ENCODE measurements at places on chromosomes 1 and 21. TPM values are rescaled to one million over a fixed set of nuclear protein-coding genes. Genes with fewer than 3 reads are reported as not detected.

Gene PLPPR4
- not detected for total RNA-seq

DNA sequence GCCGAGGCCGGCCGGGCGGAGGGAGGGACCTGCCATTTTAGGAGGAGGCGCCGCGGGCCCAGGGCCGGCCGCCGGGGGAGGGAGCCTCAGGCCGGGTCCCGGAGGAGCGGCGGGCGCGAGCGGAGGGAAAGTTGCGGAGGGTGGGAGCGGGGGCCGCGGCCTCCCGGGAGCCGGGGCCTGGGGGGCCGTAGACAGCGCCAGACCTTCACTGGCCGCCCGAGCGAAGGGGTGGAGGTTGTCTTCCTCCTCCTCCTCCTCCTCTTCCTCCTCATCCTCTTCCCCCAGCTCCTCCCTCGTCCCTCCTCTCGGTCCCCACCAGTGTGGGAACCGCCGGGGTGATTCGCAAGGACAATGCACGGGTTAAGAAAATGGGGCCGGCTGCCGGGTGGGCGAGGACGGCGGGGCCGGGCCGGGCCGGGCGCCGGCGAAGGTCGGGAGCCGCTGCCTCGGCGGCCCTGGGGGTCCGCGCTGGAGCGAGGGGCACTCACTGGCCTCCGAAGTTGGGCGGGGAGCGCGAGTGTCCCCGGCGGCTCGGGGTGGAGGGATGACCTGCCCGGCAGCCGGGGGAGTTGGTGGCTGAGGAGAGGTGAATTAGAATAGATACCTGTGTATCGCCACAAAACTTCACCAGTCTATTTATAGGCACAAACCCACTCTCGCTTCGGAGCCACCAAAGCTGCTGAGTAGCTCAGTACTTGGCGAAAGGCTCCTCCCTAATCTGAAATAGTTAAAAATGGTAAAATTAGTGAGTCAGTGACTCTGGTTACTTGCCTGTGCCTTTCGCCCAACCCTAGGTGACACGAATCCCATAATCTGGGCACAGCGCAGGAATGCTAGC, 1.3 kb downstream of the DYRK1A start:
- DNase-seq, result peak; percentile 31
- H3K4me3 ChIP-seq, result peak overlapping the region; percentile 91
- H3K27ac ChIP-seq, result peak overlapping the region; percentile 86
- peaks cover 8% of the 10 kb centered on the region for H3K36me3 ChIP-seq
- H3K27me3 ChIP-seq, result peaks cover 2% of the 10 kb centered on the region
- peaks cover 56% of the 10 kb centered on the region for H3K4me1 ChIP-seq

Gene CD164L2
- total RNA-seq, result not detected

Gene ZNF593OS
- total RNA-seq, result not detected

Gene AVPR1B
- total RNA-seq, result not detected

DNA sequence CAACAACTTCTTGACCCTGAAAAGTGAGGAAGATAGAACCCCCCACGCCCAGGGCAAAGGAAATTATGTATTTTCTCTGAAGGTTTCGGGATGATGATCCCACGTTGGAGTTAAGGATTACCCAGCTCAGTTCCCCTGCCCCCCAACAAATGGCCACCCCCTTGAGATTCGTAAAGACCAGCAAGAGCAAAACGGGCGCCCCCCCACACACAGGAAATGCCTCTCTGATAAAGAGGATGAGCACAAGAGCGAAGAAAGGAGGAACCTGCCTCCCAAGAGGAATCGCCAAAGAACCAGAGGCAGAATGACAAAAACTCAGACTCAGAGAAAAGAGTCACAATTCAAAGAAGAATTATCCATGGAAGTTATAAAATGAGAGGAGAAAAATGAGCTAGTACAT, 576.9 kb downstream of the MATN1 start:
- no peak overlapping the region for H3K4me3 ChIP-seq
- H3K27ac ChIP-seq, result no peak overlapping the region
- peaks cover 7% of the 10 kb centered on the region for H3K27me3 ChIP-seq
- H3K4me1 ChIP-seq, result no peaks in the 10 kb centered on the region

Gene IFFO2
- 31.8 TPM for total RNA-seq

- H3K36me3 ChIP-seq, result peaks cover 21% of the 10 kb centered on the region
- no peak for DNase-seq
- H3K4me3 ChIP-seq, result peak overlapping the region; percentile 4
- H3K4me1 ChIP-seq, result peaks cover 90% of the 10 kb centered on the region
- H3K27me3 ChIP-seq, result no peaks in the 10 kb centered on the region
Observed at GRCh38 chr1:235019961-235020360, 108.7 kb downstream of the TOMM20 start.

- H3K36me3 ChIP-seq, result peaks cover 11% of the 10 kb centered on the region
- peaks cover 68% of the 10 kb centered on the region for H3K4me1 ChIP-seq
- peak overlapping the region; percentile 83 for H3K27ac ChIP-seq
- peak overlapping the region; percentile 76 for H3K4me3 ChIP-seq
Observed at GRCh38 chr1:20184997-20185833, 681 bp upstream of the UBXN10 start.

GRCh38 chr1:210779269-210779668, 354.7 kb downstream of the KCNH1 start:
- H3K27me3 ChIP-seq, result peaks cover 10% of the 10 kb centered on the region
- no peak for DNase-seq
- H3K27ac ChIP-seq, result no peak overlapping the region
- no peaks in the 10 kb centered on the region for H3K4me1 ChIP-seq
- no peaks in the 10 kb centered on the region for H3K36me3 ChIP-seq
- H3K4me3 ChIP-seq, result no peak overlapping the region

GRCh38 chr1:59431566-59432294, 134.8 kb downstream of the FGGY start:
- peaks cover 5% of the 10 kb centered on the region for H3K36me3 ChIP-seq
- H3K4me3 ChIP-seq, result no peak overlapping the region
- H3K27me3 ChIP-seq, result no peaks in the 10 kb centered on the region
- H3K27ac ChIP-seq, result peak overlapping the region; percentile 60
- H3K4me1 ChIP-seq, result peaks cover 39% of the 10 kb centered on the region
- no peak for DNase-seq

DNA sequence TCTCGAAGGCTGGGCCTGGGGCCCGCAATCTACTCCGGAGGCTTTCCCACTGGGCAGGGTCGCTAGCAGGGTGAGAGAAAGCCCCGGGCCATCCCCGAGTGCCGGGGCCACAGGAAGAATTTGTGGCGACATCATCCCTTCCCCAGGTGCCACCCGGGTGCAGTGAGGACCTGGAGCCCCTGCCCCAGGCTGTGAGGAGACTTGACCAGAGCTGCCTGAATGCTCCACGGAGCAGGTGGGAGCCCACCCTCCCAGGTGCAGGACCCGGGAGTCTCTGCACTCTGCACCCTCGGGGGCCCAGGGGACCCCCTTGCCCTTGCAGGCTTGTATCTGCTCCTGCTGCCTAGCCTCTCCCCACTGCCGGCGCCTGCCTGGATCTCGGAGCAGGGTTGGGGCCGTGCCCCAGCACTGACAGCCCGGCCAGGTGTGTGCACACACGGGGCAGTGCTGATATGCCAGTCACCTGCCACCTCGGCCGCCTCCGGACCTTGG, 67.5 kb upstream of the RGS7 start:
- H3K4me3 ChIP-seq, result no peak overlapping the region
- no peak overlapping the region for H3K27ac ChIP-seq
- H3K27me3 ChIP-seq, result peaks cover 38% of the 10 kb centered on the region
- no peaks in the 10 kb centered on the region for H3K36me3 ChIP-seq
- DNase-seq, result no peak
- peaks cover 4% of the 10 kb centered on the region for H3K4me1 ChIP-seq

Gene ALDH9A1
- 41.7 TPM for total RNA-seq

- H3K27me3 ChIP-seq, result peaks cover 2% of the 10 kb centered on the region
- no peak within 1 kb of the TSS for H3K4me3 ChIP-seq
- H3K36me3 ChIP-seq, result peaks cover 6% of the 10 kb centered on the region
- H3K4me1 ChIP-seq, result no peaks in the 10 kb centered on the region
Observed at GRCh38 chr1:42164551-42165420, at the start of gene GUCA2A. Gene GUCA2A (minus strand): TSS chr1:42164745. CDS start chr1:42164712, 33 bp downstream.

DNA sequence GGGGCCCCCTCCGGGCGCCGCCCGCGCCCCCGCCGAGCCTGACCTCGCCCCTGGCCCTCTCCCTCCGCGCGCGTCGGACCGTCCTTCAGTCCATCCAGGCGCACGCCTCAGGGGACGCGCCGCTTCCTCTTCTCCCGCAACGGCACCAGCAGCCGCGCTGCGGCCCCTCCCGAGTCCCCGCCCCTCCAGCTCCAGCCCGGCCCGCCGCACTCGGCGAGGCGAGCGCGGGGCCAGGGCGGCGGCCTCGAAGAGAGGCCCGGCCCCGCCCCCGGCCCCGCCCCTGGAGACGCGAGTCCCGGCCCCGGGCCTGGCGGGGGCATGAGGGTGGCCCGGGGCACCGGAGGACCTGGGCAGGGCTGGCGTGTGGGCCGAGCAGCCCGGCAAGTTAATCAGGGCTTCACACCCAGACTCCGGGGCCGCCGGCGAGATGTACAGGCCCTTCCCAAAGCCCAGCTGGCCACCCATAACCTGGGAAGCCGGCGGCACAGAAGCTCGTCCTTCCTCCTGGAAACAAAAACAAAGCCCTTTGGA, at the start of gene IGSF3:
IGSF3 (minus strand) TSS at position 159 of the 531 bp plus-strand sequence. CDS start 1,407 bp downstream, outside the sequence.
- peak within 1 kb of the TSS; percentile 82 for H3K4me3 ChIP-seq
- H3K27me3 ChIP-seq, result peaks cover 60% of the 10 kb centered on the region
- no peaks in the 10 kb centered on the region for H3K36me3 ChIP-seq
- peak; percentile 37 for DNase-seq
- H3K4me1 ChIP-seq, result peaks cover 12% of the 10 kb centered on the region
